ENCODE measurements at places on chromosomes 4 and X.

GRCh38 chrX:7711167-7711566, 131.8 kb upstream of the VCX start:
- no peak for DNase-seq

DNA sequence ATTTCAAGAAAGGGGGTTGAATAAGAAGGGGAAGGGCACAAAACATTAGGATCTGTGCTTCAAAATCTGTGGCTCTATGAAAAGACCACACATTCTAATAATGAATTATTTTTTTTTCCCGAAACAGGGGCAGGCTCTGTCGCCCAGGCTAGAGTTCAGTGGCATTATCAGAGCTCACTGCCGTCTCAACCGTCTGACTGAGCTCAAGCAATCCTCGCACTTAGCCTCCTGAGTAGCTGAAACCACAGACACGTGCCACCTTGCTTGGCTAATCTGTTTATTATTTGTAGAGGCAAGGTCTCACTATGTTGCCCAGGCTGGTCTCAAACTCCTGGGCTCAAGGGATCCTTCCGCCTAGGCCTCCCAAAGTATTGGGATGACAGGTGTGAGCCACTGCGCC, 33.4 kb downstream of the ACSL1 start:
- DNase-seq: no peak

DNA sequence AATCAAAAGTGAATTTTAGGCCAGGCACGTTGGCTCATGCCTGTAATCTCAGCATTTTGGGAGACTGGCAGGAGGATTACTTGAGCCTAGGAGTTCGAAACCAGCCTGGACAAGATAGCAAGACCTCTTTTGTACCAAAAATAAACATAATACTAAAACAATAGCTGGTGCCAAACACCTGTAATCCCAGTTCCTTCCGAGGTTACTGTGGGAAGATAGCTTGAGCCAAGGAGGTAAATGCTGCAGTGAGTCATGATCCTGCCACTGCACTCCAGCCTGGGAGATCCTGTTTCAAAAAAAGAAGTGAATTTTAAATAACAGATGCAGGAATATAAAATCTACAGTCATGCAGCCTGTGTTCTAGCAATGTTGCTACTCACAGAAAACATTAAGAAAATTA, 488.3 kb downstream of the PPARGC1A start:
- peak; percentile 3 for DNase-seq

- no peak for DNase-seq
Measured at GRCh38 chr4:101292214-101292613, 55.1 kb downstream of the PPP3CA start.

DNA sequence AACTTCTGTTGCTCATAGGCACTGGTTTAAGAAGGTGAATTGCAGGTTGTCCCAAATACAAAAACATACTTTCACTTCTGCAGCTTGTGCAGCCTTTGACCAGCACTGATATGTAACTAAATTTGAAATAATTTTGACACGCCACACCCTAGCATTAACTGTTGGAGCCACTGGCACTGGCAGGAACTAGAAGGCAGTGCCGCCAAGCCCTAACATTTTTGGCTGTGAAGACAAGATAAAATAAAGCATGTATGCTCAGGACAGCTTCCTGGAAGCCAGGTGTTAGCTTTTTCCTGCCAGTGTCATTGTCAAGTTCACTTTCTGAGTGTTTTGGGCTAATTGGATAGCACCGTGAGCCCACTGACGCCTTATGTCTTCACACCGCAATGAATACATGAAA, 65.3 kb upstream of the FBXW7 start:
- no peak for DNase-seq

DNA sequence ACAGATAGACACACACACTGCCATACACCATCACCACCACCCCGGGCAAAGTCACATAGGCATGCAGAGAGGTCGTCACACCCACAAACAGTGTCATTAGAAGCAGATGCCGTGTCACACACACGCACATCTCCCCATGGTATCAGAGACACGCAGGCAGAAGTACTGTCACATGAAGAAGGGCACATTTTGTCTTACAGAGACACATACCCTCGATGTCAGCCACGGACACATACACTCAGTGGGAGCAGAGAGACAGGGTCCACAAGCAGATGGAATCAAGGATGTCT, 3.3 kb downstream of the NALF2 start:
- no peak for DNase-seq

GRCh38 chr4:55834086-55834795, 14.7 kb downstream of the EXOC1L start:
- DNase-seq: no peak

DNA sequence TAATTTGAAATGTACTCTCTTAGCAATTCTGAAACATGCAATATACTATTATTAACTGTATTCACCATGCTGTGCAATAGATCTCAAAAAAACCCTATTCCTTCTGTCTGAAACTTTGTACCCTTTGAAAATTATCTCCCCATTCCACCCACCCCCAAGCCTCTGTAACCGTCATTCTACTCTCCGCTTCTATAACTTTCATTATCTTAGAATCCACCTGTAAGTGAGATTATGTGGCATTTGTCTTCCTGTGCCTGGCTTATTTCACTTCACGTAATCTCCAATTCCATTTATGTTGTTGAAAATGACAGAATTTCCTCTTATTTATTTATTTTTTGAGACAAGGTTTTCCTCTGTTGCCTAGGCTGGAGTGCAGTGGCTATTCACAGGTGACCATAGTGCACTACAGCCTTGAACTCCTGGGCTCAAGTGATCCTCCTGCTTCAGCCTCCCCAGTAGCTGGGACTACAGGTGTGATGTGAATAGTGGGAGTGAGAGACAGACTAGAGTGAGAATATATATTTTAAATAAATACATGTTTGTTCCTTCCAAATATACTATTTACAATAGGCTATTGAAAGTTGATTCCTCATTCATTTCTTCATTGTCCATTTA, 30.5 kb downstream of the VSIG4 start:
- DNase-seq: no peak

GRCh38 chr4:147843162-147843561, 111.3 kb downstream of the ARHGAP10 start:
- DNase-seq: no peak

DNA sequence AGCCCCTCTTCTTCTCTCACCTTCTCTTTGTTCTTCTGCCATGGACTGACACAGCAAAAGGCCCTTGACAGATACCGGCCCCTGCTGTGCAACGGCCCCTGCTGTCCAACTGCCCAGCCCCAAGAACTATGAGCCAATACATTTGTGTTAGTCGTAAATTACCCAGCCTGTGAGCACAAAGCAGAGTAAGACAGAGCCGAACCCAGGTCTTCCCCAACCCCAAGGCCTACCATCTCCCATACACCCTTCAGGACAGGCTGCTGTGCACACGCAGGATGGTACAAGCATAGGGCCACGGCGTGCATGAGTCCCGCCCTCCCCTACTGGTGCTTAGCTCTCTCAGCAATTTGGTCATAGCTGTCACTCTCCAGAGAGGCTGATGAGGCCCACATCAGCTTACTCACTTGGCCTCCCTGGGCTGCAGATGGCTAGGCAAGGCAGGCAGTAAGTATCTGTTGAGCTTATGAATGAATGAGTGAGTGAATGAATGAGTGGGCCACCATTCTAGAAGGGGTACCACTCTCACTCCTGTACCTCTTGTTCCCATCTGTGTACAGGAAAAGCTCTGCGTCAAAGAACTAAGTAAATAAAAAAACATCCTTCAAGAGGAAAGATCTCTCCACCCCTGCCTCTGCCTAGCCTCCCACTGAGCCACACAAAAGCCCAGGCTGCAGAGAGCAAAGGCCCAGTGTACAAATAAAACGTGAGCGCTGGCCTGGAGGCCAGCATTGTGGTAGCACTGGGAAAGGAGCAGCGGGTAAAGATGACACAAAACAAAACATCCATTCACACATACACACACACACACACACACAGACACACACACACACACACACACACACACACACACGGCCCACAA, 13.9 kb downstream of the WDR1 start:
- DNase-seq: no peak

DNA sequence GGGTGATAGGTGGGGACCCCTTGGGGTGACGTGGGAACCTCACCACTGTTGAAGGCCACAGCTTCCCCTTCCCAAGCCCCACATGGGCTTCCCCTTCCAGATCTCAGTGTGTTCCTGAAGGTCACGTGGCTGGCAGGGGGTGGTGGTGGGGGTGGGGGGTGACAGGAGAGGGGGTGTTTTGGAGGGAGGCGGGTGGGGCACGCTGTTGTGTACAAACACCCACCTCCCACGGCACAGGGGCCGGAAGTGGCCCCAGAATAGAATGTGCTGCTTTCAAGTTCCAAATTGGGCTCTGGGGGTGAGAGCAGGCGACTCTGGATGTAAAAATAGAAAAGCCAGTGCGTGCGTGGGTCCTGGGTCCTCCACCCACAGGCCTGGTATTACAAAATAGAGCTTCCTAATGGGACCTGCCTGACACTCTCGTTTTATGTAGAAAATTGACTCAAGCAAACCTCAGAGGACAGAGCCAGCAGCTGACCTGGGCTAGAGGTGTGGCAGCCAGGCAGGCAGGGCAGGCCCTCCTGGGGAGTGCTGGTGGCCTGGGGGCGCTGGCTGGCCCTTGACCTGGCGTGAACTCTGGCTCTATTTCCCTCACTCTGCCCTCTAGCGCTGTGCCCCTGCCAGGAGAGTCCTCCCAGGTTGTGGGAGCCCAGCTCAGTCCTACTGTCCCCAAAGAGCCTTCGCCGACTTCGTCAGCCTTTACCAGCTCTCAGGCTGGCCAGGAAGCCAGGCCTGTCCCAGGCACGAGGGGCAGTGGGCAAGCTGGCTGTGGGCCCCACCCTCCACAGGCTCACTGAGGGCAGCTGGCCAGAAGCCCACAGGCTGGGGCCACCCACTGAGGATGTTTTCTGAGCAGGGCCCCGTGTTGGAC, 5.4 kb upstream of the SH3BP2 start:
- DNase-seq: no peak

GRCh38 chr4:128582427-128582870, 227.1 kb upstream of the JADE1 start:
- no peak for DNase-seq

DNA sequence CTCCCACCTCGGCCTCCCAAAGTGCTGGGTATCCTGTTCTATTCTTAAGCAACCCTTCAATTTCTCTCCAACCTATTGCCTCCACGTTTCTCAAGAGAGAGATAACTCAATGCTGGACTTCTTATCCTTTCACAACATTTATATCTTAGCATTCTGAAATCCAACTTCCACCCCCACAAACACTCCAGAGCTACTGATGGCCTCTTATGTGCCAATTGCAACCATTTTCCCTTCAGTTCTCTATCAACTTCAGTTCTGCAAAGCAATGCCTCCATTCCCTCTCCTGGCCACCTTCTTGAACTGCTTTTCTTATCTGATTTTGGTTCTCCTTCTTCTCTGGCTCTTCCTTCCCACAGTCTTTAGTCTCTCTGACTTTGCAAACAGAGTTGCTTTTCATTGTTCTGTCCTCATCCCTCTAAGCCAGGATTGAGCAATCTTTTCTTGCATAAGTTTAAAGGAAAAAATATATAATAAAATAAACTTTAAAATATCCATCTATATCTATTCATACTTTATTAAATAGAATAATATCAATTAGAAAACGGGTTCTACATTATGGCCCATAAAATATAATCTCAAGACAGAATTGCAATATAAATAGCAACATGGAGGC, 3.6 kb upstream of the STBD1 start:
- DNase-seq: no peak

DNA sequence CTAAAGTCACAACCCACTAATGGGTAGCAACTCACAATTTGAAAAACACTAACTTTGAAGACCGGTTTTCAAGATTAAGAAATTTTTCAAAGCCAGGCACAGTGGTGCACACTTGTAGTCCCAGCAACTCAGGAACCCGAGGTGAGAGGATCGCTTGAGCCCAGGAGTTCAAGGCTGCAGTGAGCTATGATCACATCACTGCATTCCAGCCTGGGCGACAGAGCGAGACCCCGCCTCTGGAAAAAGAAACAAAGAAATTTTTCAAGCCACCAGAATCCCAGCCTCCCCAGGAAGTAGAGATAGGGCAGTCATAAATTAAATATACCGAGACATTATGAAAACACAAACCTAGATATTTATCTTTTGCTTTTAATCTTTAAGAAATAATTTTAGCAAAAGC, 13.0 kb downstream of the SMARCA1 start:
- DNase-seq: no peak

GRCh38 chr4:56844802-56845580, 23.5 kb upstream of the SPINK2 start:
- DNase-seq: no peak

DNA sequence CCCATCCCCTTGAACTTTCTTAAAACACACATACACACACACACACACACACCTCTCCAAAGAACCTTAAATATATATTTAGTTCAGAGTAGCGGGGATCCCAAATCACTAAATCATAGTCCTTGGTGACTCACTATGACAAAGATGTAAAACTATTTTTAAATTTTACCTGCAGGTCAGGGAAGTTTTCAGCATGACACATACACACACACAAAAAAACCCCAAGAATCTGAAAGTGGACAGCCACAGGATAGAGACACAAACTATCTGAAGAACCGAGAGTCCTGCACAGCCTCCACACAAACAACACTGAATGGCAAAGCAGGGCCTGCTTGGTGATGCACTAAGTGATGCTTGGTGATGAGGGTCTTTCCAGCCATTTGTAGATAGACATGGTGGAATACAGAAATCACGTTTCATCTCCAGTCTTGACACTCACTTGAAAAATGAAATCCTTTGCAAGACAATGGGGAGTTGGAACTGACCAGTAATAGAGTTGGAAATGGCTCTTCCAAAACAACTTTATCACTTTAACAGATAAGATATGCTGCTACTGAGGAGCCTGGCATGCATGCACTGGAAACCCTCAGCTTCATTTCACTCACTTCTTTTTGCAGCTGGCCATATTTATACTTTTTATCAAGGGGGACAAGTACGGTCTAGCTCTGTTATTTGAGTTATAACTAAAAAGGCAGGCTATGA, 307.3 kb downstream of the RAPGEF2 start:
- DNase-seq: peak; percentile 67

All from PC-9 (cell line).